ENCODE measurements at places on chromosomes 6 and 20.

GRCh38 chr20:54004445-54004844, 65.9 kb downstream of the BCAS1 start:
- no peak for DNase-seq

DNA sequence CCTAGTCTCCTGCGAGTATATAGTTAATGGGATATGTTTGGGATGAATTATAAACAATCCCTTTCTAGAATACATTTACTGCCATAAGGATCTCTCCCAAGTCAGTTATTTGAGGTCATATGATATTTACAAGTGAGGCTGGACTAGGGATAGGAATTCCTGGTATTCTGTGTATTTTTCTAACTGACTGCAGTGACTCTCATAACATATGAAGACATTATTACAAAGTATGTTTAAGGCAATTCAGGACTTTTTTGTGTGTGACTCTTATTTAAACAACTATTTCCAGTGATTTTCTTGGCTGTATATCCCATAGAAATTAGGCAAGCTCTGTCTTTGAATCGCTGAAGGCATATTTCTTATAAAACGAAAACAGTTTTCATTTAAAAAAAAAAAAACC, 18.4 kb upstream of the TNFAIP3 start:
- DNase-seq, result no peak

DNA sequence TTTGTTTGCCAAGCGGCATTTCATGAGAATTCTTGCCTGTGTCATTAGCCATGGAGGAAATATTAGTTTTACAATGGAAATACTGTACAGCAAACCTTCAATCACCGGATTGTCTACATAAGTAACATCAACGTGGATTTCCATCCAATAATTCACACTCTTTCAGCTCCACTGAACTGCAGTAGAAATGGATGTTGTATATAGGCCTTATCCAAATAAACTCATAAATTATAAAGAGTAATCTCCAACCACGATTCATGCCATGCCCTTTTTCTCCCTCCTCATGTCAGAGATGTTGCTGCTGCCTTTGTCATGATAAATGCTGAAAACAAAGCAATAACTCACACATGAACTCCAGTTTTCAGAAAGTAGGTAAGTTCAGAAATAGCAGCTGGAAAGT, 54.9 kb upstream of the EYS start:
- no peak for DNase-seq

DNA sequence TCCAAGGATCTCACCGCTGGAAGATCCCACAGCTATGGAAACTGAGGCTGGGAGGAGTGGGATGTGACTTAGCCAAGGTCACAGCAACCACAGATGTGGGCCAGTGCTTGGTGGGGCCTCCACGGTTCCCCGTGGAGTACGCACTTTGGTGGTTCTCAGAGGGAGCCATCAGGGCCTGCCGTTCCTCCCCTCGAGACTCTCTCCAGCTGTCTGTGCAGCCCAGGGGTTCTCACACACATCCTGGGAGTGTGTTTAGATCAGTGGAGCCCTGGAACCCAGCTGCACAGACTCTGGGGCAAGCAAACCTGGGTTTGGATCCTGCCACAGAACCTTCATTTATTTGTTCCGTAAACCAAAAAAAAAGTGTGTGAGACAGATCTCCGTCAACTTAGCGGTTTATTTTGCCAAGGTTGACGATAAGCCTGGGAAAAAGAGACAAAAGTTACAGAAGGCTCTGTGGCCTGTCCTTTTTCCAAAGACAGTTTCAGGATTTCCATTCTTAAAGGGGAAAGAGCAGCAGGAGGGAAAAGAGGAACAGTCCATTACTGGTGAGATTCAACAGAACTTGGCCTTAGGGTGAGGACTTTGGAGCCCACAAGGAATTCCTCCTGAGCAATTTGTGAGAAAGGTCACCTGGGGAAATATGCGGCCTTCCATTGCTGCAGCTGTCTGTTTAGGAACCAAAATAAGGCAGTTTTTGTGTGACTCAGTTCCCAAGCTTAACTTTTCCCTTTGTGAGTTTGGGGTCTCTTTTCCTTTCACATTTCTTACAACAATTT, 13.6 kb upstream of the MYMX start:
- no peak for DNase-seq

- DNase-seq, result no peak
Observed at GRCh38 chr6:36130667-36131510, 576 bp downstream of the MAPK13 start.

- DNase-seq, result no peak
Observed at GRCh38 chr6:167987396-167988153, 9.9 kb upstream of the KIF25 start.

- no peak for DNase-seq
Observed at GRCh38 chr20:1001116-1001515, 995 bp downstream of the RSPO4 start.

DNA sequence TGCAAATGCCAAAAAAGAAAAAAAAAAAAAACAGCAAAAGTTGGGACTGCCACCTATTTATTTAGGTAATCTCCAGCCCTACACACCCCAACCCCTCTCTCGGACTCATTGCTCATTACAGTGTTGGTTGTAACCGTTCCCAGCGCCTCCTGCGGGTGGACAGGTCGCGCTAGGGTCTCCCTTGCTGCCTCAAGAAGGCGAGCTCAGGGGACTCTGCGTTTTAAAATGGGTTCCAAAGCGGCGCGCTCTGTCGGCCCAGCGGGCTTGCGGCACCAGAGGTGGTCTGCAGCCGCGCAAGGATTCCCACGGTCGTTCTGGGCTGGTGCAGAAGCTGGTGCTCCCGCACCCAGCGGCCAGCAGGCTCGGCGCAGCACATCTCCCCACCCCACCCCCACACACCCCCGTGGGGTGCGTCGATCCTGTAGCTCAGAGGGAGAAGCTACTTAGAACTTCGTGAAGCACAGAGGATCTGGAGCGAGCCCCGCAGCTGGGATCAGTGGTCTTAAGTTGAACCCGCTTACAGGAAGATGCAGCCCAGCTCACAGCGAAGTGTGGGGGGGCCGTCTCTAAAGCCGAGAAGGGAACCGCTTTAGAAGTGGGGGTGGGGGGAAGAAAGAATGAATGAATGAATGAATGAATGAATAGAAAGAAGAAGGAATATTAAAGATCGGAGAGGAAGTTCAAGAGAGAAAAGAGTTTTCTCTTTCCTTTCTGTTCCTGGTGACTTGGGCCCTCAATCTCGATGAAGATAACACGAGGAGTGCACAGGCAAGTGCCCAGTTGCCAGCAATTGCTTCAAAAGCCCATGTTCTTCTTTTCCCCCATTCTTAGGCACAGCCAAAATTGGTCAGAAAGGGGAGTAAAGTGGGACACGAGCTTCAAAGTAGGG, 780 bp downstream of the TFAP2A start:
- DNase-seq, result no peak

DNA sequence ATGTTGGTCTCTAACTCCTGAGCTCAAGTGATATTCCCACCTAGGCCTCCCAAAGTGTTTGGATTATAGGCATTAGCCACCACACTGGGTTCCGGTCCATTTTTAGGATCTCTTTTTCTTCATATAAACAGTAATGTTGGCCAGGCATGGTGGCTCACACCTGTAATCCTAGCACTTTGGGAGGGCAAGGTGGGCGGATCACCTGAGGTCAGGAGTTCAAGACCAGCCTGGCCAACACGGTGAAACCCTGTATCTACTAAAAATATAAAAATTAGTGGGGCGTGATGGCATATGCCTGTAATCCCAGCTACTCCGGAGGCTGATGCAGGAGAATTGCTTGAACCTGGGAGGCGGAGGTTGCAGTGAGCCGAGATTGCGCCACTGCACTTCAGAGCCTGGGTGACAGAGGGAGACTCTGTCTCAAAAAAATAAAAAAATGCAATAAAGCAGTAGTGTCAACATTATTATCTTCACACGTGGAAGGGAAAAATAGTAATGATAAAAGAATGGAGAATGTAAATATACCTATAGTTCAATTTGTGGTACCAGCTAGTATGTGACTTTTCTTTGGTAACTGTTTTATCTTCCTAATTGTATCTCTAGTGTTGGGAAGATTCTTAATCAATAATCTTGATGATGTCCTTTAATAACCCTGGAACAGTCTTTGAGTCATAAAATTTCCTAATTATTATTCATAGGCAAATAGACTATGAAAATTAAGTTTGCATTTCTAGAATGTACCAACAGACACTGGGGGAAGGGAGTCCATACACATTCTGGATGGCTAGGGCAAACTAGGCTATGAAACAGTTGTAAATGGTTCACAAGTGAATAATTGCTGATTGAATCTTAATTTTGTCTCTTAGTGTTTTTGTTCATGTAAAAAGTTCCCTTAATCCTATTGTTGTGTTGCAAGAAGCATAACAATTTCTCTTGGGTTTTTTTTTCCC, 3.6 kb downstream of the PARD6B start:
- no peak for DNase-seq

DNA sequence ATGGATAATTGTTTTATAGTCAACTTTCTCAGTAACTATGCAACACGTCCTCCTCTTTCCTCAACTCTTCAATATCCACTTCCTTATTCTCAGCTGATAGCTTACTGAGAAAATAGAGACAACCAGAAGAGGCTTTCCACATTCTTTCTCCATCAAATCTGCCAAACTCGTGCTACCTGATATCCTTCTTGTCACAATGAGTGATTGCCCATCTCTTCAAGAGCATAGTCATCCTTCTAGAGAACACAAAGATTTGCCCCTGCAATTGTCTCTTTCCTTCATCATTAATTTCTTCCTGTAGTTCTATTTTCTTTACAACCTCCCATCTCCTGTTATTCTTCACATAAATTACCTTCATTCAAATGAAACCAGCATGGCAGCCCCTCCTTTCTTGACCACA, 75.9 kb upstream of the RGS17 start:
- DNase-seq, result no peak

- DNase-seq, result no peak
Observed at GRCh38 chr20:17505636-17506517, 25.3 kb downstream of the BFSP1 start.

DNA sequence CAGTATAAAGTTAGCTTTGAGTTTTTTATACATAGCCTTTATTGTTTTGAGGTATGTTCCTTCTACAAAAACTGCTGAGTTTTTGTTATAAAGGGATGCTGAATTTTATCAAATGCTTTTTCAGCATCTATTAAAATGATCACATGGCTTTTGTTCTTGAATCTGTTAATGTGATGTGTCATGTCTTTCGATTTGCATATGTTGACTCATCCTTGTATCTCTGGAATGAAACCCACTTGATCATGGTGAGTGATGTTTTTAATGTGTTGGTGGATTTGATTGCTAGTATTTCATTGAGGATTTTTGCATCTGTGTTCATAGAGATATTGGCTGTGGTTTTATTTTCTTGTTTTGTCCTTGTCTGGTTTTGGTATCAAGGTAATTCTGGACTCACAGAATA, 24.7 kb upstream of the BLCAP start:
- no peak for DNase-seq

DNA sequence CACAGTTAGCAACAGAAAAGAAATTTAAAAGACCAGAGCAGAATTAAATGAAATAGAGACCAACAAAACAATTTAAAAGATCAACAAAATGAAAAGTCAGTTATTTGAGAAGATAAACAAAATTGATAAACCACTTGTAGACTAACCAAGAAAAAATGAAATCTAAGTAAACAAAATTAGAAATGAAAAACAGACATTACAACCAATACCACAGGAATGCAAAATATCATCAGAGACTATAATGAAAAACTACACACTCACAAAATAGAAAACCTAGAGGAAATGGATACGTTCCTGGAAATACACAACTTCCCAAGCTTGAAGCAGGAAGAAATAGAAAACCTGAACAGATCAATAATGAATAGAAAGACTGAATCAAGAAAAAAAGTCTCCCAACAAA, 97.8 kb downstream of the WDR27 start:
- no peak for DNase-seq

DNA sequence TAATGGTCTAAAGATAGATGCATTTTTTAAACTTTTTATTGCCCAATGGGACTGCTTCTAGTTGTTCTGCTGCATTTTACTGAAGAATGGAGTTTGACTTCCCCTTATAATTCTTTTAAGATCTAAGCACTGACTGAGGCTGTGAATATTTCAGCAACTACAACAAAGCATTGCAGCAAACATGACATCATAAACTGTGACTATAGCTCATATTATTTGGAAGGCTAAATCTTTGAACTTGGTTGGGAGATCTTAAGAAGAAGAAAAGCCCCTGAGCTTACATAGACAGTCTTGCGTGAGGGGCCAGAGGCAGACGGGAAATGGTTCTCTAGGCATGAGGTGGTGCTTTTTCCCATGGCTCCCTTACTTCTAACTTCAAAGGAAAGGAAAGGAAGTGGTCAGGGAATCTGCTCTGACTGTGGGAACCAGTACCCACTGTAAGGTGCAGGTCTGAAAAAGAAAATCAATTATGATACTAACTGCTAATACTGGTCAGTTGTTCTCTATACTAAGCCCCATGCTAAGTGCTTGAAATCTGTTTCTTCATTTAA, 14.8 kb downstream of the HEY2 start:
- no peak for DNase-seq

DNA sequence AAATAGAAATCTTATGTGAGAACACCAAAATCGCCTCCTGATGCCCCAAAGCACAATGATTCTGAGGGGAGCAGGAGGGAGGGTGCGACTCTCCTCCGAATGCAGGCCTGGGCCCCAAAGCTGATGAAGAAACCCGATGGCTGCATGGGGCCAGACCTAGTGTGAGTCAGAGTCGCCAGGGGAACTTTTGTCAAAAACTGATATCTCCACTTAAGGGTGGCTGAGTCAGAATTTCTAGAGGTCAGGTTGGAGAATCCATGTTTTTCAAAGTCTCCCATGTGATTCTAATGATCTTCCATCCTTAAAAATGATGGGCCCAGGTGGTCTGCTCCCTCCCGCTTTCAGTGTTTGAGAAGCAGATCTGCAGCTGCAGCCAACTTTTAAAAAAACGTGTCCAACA, 172.8 kb downstream of the BACH2 start:
- DNase-seq, result no peak

Data from DMS153 (cell line).